ENCODE measurements at places on chromosomes 4 and X. TPM values are rescaled to one million over a fixed set of nuclear protein-coding genes. Genes with fewer than 3 reads are reported as not detected.

Gene BRS3
- not detected for total RNA-seq

DNA sequence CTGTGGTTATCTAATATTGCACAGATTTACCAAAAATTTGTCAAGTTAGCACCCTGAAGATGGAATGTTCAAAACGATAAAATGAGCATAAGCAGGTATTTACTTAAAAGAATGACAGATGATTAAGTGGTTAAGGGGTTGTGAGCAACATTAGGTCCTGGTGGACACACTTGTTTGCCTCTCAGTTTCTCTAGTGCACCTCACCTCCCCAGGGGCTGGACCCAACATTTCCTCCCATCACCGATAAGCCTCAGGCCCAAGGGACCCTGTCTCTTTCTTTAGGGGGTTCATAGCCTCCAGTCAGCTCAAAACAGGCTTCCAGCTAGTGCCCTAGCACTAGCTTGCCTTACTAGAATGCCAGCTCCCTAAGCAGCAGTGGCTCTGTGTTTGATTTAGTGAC, 88.0 kb downstream of the ATP11C start:
- DNase-seq: no peak

DNA sequence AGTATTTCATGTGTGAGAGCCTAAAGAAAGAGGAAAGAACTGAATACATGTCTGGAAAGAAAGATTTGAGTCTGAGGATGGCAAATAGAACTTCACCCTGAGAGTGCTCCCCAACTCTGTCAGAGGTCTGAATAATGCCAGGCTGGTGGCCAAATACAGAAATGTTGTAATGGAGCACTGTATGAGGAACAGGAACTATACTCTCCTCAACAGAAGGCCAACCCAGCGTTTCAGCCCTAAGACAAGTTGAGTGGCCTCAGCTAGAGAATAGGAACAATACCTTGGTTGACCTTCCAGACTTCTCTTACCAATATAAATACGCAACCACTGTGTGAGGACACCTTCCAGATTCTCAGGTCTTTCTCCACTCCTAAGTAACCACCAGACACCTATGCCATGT, 94.5 kb upstream of the STIM2 start:
- no peak for DNase-seq

GRCh38 chr4:110139111-110139510, 59.3 kb downstream of the ELOVL6 start:
- no peak for DNase-seq

Gene FRMPD4
- not detected for total RNA-seq

Gene CD40LG
- total RNA-seq: 1.5 TPM

- DNase-seq: peak; percentile 10
These were observed 78.6 kb upstream of the FAM9A start for GRCh38 chrX:8879750-8880149.

Data from CD8-positive, alpha-beta T cell (primary cell).